Activated CD4-positive, CD25-positive, alpha-beta regulatory T cell treated with anti-CD3 and anti-CD28 coated beads, Interleukin-2, amount 50 U/mL, for 16 hours (primary cell): ENCODE measurements at places on chromosomes 5 and 9.
A peak's percentile ranks its signal among the peaks of the same experiment; 100 is the strongest.

- DNase-seq, result no peak
Observed at GRCh38 chr9:29233193-29233592, 1659.9 kb upstream of the C9orf72 start.

- no peak for DNase-seq
Observed at GRCh38 chr5:169139480-169140050, 161.4 kb downstream of the SLIT3 start.

DNA sequence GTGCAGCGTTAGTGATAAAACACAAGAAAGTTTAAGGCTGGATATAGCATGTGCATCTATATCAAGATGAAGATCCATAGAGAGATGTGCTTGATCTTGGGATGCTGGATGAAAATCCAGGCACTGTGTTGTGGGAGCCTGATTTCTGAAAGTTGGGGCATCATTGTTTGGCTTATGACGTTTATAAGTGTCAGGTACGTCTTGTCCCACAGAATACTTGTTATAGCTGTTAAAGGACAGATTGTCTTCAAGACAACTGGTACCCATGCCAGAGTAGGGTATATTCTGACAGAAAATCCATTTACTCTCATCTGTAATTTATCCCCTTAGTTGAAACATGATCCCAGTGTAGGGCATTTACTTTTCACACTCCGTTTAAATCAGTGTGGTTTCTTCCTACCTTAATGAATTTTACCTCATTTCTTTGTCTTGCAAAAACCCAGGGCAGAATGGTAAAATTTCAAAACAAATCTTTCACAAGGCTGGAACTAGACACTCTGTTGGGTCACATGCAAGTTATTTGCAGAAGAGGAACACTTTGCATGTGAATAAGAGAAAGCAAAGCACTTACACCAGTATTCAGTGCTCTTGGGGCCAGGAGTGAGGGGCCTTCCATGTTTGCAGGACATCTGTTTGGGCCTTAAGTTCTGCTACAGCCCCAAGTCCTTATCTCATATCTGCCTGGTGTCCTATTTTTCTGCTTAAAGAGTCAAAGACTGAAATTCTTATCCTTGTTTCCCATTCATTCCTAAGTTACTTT lies 73.3 kb downstream of the GHR start:
- DNase-seq, result no peak

DNA sequence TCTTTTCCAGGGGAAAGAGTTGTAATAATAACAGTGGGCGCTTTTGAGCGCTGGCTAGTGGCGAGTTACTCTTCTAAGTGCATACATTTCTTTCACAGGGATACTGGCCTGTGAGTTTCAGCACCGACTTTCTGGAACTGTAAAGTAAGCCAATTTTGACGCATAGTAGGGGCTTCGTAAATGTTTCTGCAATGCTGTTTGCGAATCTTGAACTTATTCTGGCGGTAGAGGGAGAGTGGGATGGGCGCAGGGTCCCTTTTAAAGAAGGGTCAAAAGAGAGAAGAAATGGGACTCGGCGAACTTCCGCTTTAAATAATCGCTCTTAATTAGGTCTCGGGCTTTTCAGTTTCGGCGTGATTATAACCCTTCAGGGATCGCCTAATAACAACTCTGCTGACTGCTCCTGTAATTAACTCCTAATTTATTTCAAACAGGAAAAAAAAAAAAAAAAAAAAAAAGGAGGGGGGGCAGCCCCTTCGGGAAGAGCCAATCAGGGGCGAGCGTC lies 351 bp upstream of the MSX2 start:
- no peak for DNase-seq

DNA sequence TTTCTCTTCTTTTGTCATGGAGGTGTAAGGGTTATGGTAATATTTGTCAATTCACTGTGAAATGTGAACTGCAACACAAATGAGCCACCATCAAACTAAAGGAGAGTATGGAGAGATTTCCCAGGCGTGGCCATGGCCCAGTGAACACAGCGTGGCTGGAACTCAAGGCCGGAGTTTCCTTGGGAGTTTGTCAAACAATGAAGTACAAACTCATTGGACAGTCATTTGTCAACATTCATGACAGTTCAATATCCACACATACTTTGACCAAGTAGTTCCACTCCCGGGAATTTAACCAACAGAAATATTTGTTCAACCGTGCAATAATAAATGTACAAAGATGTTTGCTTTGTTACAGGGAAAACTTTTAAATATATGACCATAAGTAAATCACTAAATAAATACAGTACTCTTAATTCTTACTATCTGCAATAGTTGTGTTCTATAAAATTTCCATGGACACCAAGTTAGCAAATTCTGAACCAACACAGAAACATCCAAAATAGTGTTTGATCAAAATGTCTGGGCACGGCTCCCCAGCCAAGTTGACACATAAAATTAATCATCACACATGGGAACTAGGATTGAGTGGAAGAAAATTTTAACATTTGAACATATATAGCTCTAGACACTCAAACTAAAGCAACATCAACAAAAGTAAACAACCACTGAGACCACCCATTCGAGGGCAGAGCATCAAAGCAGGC lies 87.1 kb downstream of the DIRAS2 start:
- DNase-seq, result no peak

DNA sequence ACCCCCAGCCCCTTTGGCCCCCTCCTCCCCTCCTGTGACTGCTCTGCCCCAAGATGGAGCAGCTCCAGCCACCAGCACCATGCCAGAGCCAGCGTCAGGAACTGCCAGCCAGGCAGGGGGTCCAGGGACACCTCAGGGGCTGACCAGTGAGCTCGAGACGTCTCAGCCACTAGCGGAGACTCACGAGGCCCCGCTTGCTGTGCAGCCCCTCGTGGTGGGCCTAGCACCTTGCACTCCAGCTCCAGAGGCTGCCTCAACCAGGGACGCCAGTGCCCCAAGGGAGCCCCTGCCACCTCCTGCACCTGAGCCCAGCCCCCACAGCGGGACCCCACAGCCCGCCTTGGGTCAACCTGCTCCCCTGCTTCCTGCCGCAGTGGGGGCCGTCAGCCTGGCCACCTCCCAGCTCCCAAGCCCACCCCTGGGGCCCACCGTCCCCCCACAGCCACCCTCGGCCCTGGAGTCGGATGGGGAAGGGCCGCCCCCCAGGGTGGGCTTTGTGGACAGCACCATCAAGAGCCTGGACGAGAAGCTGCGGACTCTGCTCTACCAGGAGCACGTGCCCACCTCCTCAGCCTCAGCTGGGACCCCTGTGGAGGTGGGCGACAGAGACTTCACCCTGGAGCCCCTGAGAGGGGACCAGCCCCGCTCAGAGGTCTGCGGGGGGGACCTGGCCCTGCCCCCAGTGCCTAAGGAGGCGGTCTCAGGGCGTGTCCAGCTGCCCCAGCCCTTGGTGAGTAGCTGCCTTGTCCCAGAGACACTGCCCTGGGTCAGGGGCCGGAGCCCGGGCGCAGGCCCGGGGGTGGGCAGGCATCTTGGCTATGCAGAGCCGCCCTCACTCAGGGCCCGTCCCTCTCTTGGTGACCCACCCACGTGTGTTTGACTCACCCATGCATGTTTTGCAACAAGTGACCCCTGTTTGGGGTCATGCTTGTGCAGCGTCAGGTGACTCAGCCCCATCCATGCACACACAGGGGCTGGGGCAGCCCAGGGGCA lies 105.2 kb downstream of the WNK2 start:
- DNase-seq, result no peak

DNA sequence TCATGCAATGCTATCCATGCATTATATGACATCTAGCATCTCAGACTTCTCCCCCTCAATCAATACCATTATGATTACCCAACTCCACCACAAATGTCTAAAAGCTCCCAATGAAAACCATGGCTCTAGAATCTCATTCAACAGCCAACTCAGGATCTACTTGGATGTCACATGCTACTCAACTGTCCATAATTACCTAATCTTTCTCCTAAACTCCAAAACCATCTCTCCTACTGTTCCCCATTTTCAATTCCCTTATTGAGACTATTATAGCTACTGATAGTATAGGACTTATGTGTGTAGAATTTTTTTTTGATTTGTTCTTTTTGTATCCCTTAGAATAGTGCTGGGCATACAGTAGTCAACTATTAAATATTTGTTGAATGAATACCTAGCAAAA lies 8.2 kb upstream of the STRBP start:
- no peak for DNase-seq

GRCh38 chr5:127586811-127587210 lies 62.1 kb upstream of the CTXN3 start:
- no peak for DNase-seq

GRCh38 chr9:128634651-128635262 lies 21.9 kb downstream of the DYNC2I2 start:
- DNase-seq, result no peak

DNA sequence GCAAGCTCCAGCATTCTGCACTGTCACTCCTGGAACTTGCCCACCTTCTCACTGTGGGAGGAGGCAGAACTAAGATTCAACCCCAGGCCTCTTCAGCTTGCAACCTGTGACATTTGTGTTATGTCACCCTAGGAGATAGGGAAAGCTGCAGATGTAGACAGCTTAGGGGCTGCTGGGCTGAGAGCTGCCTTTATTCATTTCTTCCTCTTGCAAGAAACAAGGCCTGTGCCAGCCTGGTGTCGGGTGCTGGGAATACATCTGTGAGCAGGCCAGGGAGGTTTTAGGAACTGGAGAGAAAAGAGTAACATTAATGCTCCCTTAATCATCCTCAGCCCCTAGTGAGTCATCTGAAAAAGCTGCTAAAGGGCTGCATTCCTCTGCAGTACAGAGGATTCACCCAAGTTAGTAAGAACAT lies 101.8 kb downstream of the FGF18 start:
- DNase-seq, result no peak

GRCh38 chr9:16708656-16709435 lies 161.6 kb downstream of the BNC2 start:
- DNase-seq, result no peak

GRCh38 chr5:318931-319601 lies 2.4 kb upstream of the AHRR start:
- DNase-seq, result no peak

GRCh38 chr5:16465544-16466432 lies at the start of gene ZNF622:
Gene ZNF622, minus strand, starts transcription at chr5:16465800. Its CDS starts 135 bp downstream, at chr5:16465665.
- DNase-seq, result peak; percentile 82

- no peak for DNase-seq
Observed at GRCh38 chr9:73200694-73201452, 49.2 kb downstream of the ANXA1 start.

- no peak for DNase-seq
Observed at GRCh38 chr5:32618962-32619361, 33.6 kb downstream of the SUB1 start.

DNA sequence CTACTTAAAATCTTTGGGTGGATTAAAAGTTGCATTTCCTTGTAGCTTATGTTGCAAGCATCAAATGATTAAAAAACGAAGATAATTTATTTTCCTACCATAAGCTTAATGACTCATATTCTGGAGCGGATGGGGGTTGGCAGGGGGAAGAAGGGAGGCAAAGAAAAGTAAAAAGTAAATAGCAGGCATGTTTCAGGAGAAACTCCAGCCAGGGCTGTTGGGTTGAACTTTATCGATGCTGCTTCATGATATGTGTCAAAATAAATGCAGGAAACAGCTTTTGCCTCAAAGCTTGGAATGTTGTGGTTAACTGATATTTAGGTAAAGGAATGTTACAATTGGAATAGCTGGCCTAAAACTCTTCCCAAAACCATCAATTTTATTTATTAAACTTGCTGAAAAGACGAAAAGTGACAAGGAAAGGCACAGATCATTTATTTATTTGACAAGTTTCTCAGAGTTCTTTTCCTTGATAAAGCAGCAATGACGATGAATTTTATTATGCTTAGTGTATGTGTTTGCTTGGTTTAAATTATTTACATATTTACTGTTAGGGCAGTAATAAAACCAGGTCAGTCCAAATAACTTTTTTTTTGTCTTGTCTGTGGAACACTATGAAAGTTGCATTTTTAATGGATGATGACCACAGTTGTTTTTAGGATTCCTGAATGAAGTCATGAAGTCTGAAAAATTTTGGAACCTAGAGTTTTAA lies 177.9 kb downstream of the PCSK1 start:
- DNase-seq, result no peak

GRCh38 chr5:73066466-73066865 lies 53.9 kb upstream of the TMEM171 start:
- DNase-seq, result no peak

DNA sequence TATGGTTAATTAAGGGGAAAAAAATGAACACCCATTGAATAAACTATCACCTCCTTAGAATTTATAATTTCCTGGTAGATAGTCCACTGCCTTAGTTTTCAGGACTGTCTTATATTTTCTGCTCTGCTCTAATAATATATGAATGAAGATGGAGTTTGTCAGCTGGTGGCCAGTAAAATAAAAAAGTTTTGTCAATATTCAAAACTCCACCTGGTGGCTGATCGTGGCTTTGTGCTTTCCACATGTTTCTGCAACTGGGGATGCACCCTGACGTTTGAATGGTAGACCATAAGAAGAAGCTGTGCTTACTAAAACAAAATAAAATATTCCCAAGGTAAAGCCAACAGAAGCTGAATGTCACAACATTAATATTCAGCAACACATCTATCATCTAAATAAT lies 286.6 kb upstream of the IZUMO3 start:
- DNase-seq, result no peak

DNA sequence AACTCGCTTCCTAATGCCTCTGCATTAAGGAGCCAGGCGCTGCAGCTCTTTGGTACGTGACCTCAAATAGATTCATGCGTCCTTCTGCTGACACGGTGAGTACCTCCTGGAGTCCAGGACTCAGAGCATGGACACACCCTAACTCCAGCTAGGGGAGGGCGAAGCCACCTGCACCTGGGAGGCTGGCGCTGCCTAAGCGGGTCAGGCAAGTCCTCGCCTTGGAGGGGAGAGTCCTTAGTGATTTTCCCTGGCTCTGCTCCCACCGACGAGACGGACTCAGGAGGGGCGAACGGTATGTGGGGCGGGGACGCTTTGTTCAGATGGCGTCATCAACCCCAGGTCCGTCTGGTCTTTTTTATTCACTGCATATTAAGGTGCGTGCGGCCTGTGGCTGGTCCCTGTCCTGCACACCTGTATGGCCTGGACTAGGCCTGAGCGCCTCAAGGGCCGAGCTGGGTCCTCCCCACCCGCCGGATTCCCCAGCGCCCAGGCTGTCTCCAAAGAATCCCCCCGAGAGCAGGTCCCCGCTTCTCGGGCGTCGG lies 50.3 kb downstream of the NSUN2 start:
- DNase-seq, result no peak

DNA sequence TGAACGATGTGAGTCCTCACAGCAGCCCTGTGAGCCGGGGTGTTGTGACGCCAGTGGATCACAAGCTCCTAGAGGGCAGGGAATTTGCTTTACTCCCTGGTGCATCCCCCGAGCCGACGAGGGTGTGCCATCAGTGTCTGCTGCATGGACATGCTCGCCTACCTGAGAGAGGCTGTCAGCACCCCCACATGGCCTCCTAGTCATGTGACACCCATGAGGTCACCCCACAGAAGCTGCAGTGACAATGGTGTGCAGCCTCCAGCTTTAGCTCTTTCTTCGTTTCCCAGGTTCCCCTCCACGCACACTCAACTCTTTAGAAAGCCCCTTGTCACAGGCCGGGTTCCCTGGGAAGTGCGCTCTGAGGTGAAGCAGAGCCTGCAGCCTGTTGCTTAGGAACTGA lies 19.8 kb upstream of the GABBR2 start:
- no peak for DNase-seq
